ENCODE measurements at places on chromosomes 7 and 10. TPM values are rescaled to one million over a fixed set of nuclear protein-coding genes. Genes with fewer than 3 reads are reported as not detected.

Gene SYT15
- polyA plus RNA-seq, result 2.8 TPM

Gene UMAD1
- polyA plus RNA-seq, result 20.4 TPM

DNA sequence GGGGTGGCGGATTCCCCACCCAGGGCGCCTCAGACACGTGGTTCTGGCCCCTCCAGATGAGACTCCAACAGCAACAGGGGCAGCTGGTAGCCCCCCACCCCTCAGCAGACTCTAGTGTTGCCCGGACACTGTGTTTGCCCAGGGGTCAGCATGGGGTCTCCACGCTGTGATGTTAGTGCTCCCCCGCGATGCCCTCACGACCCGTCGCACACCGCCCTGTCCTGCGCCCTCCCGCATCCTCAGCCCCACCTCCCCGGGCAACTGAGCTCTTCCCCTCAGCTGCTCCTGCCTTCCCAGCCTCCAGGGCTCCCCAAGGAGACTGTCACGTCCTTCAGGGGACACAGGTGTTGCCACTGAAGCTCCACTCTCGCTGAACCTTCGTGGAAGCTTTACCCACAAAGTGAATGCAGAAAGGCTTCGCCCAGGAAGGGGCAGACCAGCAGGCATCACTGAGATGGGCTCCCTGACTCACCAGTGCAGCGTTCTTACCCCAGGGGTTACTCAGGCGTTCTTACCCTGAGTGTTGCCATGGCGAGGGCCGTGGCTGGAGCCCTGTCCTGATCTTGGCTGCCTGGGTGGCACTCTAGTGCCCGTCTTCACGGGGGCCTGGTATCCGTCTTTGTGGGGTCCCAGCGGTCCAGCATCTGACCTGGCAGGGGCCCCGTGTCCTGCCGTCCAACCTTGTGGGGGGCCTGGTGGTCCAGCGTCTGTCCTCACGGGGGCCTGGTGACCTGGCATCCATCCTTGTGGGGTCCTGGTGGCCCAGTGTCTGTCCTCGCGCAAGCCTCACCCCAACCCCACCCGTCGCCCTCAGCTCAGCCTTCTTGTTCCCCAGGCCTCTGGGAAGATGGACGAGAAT is 14.6 kb downstream of the DPYSL4 start:
- DNase-seq, result no peak

Gene UCMA
- not detected for polyA plus RNA-seq

DNA sequence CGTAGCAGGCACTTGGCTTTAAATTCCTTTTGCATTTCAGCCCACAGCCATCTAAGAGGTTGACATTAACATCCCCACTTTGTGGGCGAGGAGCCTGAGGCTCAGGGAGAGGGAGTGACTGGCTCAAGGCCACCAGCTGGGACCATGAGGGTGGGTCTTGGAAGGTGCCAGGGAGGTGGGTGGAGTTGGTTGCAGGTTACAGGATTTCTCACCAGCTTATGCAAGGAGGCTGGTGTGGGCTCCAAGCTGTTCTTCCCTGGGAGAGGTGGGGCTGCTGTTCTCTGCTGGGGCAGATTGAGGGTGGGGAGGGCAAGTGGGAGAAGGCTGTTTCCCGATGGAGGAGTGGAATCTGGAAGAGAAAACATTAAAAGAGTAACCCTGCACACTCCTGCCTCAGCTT is 14.1 kb upstream of the C10orf95 start:
- DNase-seq, result no peak

GRCh38 chr7:116259156-116259870 is 49.0 kb downstream of the TES start:
- DNase-seq, result peak; percentile 9

Measured in A549 (cell line).